ENCODE measurements at places on chromosomes 5 and 9. TPM values are rescaled to one million over a fixed set of nuclear protein-coding genes. Genes with fewer than 3 reads are reported as not detected.

HAPLN1 gene
- total RNA-seq = 4.7 TPM

KCNIP1 gene
- not detected for total RNA-seq

PLPPR1 gene
- total RNA-seq = 2.3 TPM

SPINK7 gene
- not detected for total RNA-seq

PDLIM4 gene
- total RNA-seq = 66.9 TPM

SHROOM1 gene
- 7.3 TPM for total RNA-seq

PRLR gene
- total RNA-seq = not detected

IDNK gene
- 2.9 TPM for total RNA-seq

OTP gene
- not detected for total RNA-seq

DRD1 gene
- not detected for total RNA-seq

SPINK14 gene
- not detected for total RNA-seq

LNPEP gene
- 23.1 TPM for total RNA-seq

CSF2 gene
- total RNA-seq = not detected

PRR16 gene
- 0.32 TPM for total RNA-seq

SLC1A3 gene
- total RNA-seq = 1.2 TPM

CDX1 gene
- total RNA-seq = not detected

ADAMTSL2 gene
- total RNA-seq = under 0.01 TPM

PCSK1 gene
- total RNA-seq = 0.61 TPM

HRH2 gene
- not detected for total RNA-seq

GHR gene
- 0.30 TPM for total RNA-seq

All from epithelial cell of umbilical artery (primary cell).